ENCODE measurements at places on chromosomes 4 and X.

GRCh38 chrX:39724544-39724943 is 373.2 kb downstream of the BCOR start:
- H3K4me3 ChIP-seq, result no peak overlapping the region
- H3K4me1 ChIP-seq, result peaks cover 7% of the 10 kb centered on the region
- no peak overlapping the region for H3K27ac ChIP-seq
- H3K36me3 ChIP-seq, result no peaks in the 10 kb centered on the region

- no peak overlapping the region for H3K27ac ChIP-seq
- no peaks in the 10 kb centered on the region for H3K36me3 ChIP-seq
- no peak for DNase-seq
- H3K4me3 ChIP-seq, result no peak overlapping the region
These were observed 104.1 kb downstream of the KLHL4 start for GRCh38 chrX:87621697-87622096.

DNA sequence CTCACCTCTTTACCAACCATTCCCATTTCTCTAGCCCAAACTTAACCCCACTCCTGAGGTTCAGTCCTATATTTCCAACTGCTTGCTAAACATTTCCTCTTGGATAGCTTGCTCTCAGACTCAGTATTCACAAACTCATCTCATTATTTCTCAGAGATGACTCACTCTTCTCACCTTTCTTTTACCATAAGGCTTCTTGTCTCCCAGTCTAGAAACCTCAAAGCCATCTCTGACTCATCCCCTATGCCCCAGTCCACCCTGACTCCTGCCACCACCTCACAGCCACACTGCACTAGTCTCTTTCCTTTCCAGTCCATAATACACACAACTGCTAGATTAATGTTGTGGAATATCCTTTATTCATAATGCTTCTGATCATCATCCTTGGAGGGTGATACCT is 4.8 kb downstream of the FRMPD3 start:
- no peak for DNase-seq
- peaks cover 30% of the 10 kb centered on the region for H3K27me3 ChIP-seq
- H3K4me1 ChIP-seq, result peaks cover 6% of the 10 kb centered on the region
- H3K4me3 ChIP-seq, result no peak overlapping the region
- H3K36me3 ChIP-seq, result no peaks in the 10 kb centered on the region
- H3K27ac ChIP-seq, result no peak overlapping the region

- no peak for DNase-seq
- H3K36me3 ChIP-seq, result no peaks in the 10 kb centered on the region
- peaks cover 23% of the 10 kb centered on the region for H3K27me3 ChIP-seq
- no peak overlapping the region for H3K4me3 ChIP-seq
- H3K4me1 ChIP-seq, result peaks cover 10% of the 10 kb centered on the region
These were observed 6.6 kb upstream of the GRPEL1 start for GRCh38 chr4:7074426-7074825.

GRCh38 chr4:5916229-5916628 is 23.3 kb upstream of the CRMP1 start:
- H3K27me3 ChIP-seq, result peaks cover 5% of the 10 kb centered on the region
- H3K36me3 ChIP-seq, result no peaks in the 10 kb centered on the region
- no peak for DNase-seq
- no peak overlapping the region for H3K4me3 ChIP-seq
- no peaks in the 10 kb centered on the region for H3K4me1 ChIP-seq
- no peak overlapping the region for H3K27ac ChIP-seq

DNA sequence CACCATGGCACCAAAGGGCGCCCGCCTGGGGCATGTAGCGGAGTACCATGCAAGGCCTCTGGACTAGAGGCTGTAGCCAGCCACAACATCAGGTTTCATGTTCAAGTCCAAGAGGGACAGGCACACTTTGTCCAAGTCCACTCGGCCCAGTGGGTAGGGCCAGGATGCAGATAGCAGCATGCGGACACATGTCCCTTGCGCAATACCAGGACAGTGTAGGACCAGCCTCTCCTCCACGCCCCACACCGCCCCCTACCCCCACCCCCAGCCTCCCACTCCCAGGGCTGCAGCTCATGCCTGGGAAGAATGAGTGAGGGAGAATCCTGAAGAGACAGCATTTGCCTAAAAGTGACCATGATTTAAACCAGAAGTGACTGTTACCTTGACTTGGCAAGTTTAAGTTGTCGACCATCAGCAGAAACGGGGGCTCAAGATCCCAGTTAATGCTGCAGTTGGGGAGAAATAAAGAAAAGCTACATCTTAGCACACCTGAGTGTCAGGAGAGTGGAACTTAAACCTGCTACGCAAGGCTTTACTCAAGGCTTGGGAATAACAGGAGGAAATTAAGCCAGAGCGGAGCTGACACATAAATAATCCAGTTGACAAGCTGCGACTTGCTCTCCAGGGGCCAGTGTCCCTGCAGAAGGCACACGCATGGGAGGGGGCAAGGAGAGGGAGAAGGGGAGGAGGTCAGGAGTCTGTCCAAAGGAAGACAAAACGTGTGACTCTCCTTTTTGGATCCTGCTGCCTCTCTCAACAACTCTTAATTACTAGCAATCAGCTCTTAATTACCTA is 221.7 kb downstream of the BCOR start:
- no peak overlapping the region for H3K27ac ChIP-seq
- H3K4me3 ChIP-seq, result no peak overlapping the region
- H3K36me3 ChIP-seq, result peaks cover 5% of the 10 kb centered on the region
- DNase-seq, result no peak
- H3K27me3 ChIP-seq, result peaks cover 7% of the 10 kb centered on the region

GRCh38 chr4:123878976-123879375 is 482.4 kb downstream of the SPRY1 start:
- no peaks in the 10 kb centered on the region for H3K36me3 ChIP-seq
- no peak overlapping the region for H3K4me3 ChIP-seq
- H3K27ac ChIP-seq, result no peak overlapping the region
- no peak for DNase-seq
- H3K27me3 ChIP-seq, result no peaks in the 10 kb centered on the region
- no peaks in the 10 kb centered on the region for H3K4me1 ChIP-seq

- H3K27ac ChIP-seq, result no peak overlapping the region
- H3K27me3 ChIP-seq, result peaks cover 24% of the 10 kb centered on the region
- no peaks in the 10 kb centered on the region for H3K36me3 ChIP-seq
- H3K4me1 ChIP-seq, result no peaks in the 10 kb centered on the region
- DNase-seq, result no peak
- no peak overlapping the region for H3K4me3 ChIP-seq
These were observed 959 bp downstream of the BRS3 start for GRCh38 chrX:136488706-136489105.

- no peak overlapping the region for H3K4me3 ChIP-seq
- H3K27ac ChIP-seq, result no peak overlapping the region
- H3K36me3 ChIP-seq, result no peaks in the 10 kb centered on the region
- H3K4me1 ChIP-seq, result no peaks in the 10 kb centered on the region
- DNase-seq, result no peak
- H3K27me3 ChIP-seq, result no peaks in the 10 kb centered on the region
These were observed 1683.6 kb upstream of the AGA start for GRCh38 chr4:179125870-179126269.

DNA sequence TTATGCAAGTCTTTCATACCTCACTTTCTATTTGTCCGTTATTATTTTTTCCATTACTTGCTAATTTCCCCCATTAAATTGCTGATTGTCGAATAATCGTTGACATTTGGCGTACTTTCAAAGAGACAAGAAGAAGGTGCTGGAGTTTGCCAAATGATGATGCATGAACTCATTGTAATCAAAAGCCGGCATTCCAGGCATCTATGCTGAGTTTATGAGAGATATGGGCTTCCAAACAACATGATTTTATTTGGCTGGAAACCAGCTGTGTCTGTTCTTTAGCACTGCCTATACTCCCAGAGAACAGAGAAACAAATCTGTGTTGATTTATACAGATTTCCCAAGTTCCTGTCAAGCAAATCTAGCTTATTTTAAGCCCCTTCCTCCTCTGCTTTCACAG is 80.8 kb upstream of the RPS6KA3 start:
- H3K27ac ChIP-seq, result no peak overlapping the region
- H3K4me1 ChIP-seq, result peaks cover 2% of the 10 kb centered on the region
- H3K27me3 ChIP-seq, result peaks cover 2% of the 10 kb centered on the region
- DNase-seq, result no peak
- H3K36me3 ChIP-seq, result peaks cover 4% of the 10 kb centered on the region
- H3K4me3 ChIP-seq, result no peak overlapping the region

- H3K4me1 ChIP-seq, result peaks cover 16% of the 10 kb centered on the region
- no peak for DNase-seq
- peaks cover 41% of the 10 kb centered on the region for H3K36me3 ChIP-seq
- no peak overlapping the region for H3K4me3 ChIP-seq
These were observed 30.0 kb upstream of the TADA2B start for GRCh38 chr4:7013175-7013574.

DNA sequence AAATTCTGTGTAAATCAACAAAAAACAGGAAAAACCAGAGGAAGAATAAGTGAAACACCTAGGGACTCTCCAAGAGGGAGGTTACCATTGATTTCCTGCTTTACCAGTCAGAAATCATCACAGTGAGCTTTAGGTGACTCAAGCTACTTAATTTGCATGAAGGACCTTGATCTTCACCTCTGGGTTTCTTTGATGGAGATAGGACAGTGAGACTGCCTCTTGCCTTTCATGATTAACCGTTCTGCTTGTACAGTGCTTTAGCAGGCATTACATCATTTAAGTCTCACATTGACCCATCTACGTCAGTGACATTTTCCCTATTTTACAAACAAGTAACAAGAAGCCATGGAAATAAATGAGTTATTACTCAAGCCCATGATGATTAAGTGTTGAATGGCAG is 3.4 kb upstream of the GK start:
- no peaks in the 10 kb centered on the region for H3K27me3 ChIP-seq
- peaks cover 4% of the 10 kb centered on the region for H3K36me3 ChIP-seq
- H3K4me3 ChIP-seq, result peak overlapping the region; percentile 45
- DNase-seq, result peak; percentile 21
- H3K27ac ChIP-seq, result peak overlapping the region; percentile 97
- H3K4me1 ChIP-seq, result peaks cover 34% of the 10 kb centered on the region

DNA sequence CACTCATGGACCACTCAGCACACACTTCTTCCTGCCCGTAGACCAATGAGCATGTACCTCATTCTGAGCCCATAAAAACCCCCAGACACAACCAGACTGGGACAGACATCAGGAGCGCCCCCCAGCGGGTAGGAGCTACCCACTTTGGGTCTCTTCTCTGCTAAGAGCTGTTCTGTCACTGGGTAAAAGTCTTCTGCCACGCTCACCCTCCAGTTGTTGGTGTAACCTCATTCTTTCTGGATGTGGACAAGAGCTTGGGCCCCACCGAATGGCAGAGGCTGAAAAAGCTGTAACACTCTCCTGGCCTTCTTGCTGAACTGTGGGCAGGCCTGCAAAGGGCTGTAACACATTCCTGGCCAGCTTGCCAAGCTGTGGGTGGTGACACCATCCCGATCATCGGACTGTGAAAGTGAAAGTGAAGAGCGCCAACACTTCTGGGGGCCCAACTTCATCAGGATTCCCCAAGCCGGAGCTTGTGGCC is 137.6 kb downstream of the TECRL start:
- H3K4me3 ChIP-seq, result no peak overlapping the region
- no peaks in the 10 kb centered on the region for H3K27me3 ChIP-seq
- H3K4me1 ChIP-seq, result no peaks in the 10 kb centered on the region
- H3K36me3 ChIP-seq, result no peaks in the 10 kb centered on the region

DNA sequence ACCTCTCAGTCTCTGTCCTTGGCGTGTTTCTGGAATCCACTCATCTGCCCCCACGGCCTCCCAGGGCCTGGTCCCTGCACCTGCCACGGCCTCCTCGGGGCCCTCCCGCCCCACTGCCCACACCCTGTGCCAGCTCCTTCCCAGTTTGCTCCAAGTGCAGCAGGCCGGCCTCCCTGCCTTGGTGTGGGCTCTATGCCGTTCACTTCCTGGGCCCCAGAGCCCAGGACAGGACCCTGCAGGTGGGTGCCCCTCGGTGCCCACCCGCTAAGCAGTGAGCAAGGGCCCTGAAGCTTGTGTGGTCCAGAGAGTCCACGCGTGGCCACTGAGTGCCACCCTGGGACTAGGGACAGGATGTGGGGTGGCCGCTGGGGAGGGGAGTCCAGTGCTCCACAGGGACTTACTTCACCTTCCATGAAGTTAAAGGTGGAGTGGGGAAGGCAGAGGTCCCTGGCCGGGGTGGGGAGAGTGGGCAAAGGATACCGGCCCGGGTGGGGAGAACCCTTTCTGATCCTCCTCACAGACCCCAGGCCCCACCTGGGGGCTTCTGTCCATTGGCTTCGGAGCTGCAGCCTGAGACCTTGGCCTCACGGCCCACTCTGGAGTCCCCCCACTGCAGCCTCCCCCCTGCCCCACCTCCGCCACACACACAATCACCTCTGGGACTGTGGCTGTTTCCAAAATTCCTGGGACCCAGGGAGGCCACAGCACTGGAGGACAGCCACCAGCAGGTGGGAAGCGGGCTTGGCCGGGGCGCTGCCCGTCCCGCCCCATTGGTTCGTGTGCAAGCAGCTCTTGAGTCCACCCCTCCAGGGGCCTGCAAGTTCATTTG is 60.0 kb upstream of the NKX1-1 start:
- peaks cover 1% of the 10 kb centered on the region for H3K27me3 ChIP-seq
- H3K4me1 ChIP-seq, result no peaks in the 10 kb centered on the region
- no peak overlapping the region for H3K27ac ChIP-seq
- no peak for DNase-seq
- H3K4me3 ChIP-seq, result no peak overlapping the region
- no peaks in the 10 kb centered on the region for H3K36me3 ChIP-seq

- DNase-seq, result no peak
- no peaks in the 10 kb centered on the region for H3K36me3 ChIP-seq
- peaks cover 7% of the 10 kb centered on the region for H3K27me3 ChIP-seq
- H3K4me1 ChIP-seq, result peaks cover 13% of the 10 kb centered on the region
These were observed 255.6 kb upstream of the JADE1 start for GRCh38 chr4:128553686-128554515.

DNA sequence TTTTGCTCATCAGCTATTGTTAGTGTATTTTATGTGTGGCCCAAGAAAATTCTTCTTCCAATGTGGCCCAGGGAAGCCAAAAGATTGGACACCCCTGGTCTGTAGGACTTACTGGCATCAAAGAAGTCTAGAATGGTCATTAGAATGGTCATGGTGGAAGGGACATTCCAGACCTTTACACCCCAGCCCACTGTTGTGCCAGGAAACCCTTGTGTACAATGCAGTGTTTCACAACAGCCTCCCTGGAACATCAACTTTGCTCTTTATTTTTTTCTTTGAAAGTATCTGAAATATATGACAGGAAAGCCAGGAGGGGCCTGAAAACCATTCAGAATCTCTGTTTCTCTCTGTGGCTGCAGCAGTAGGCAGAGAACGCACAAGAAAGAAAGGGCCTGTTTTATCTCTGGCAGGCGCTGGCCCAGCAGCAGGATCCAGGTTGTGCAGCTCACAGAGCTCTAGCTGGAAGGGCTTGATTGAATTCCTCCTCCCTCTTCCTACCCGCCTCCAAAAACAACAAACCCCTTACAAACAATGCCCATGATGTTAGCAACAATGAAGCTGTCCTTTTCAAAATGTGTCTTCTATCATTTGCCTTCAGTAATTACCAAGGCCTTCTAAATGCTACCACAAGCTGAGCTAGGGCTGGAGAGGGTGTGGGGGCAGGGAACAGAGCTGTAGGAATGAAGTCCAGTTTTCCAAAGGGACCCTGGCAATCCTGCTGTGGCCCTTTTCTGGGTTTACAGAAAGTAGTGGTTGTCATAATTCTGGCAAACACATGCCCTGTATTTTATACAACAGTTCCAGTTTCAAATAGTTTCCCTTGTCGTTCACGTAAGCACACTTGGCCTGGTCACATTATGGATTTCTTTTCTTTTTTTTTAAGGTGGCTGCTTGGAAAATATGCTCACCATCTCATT is 32.3 kb upstream of the TFDP3 start:
- DNase-seq, result no peak
- H3K4me3 ChIP-seq, result no peak overlapping the region
- no peaks in the 10 kb centered on the region for H3K27me3 ChIP-seq
- H3K36me3 ChIP-seq, result no peaks in the 10 kb centered on the region

Data from activated T-helper 1 cell treated with anti-CD3 and anti-CD28 coated beads, Interleukin-12 subunit alpha, Interleukin-12 subunit beta, Interleukin-2, Interleukin-4 antibody, amounts not matched to agents 30 ng/mL and 10 ng/mL and 1 ng/mL, durations not matched to agents 14 hours and 24 hours and 36 hours (primary cell).